ENCODE measurements at places on chromosomes 2 and 18. TPM values are rescaled to one million over a fixed set of nuclear protein-coding genes. Genes with fewer than 3 reads are reported as not detected.

DNA sequence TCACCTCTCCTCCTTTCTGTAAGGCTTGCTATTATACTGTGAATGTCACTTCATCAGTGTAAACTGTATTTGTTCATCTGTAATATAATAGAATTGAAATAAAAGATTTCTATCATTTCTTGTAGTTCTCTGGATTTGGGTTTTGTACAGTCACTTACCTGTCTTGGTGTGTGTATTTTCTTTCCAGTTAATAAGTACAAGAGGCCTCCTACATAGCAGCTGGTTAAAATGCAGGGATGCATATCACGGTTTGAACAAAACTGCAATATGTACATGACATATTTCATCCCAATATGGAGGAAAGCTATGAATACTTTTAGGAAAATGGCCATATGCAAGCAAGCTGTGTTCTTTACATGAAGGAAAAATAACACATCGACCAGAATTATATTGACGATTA lies 5.4 kb upstream of the STAT1 start:
- ATAC-seq: no peak

DNA sequence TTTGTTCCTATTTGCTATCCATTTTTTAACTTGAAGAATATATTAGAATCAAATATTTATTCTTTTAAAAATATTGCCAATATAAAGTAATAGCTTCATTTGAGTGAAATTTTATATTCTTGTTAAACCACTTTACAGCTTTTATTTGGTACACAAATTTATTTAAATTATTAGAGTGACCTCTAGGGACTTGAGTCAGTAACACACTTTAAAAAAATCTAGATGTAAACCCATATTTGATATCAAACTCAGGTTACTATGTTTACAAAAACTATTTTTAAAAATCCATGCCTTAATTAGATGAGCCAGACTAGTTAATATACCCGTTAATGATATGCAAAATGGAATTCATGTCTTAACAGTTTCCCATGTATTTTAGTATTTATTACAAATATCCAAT lies 134.6 kb downstream of the MAP4K4 start:
- no peak for ATAC-seq

DNA sequence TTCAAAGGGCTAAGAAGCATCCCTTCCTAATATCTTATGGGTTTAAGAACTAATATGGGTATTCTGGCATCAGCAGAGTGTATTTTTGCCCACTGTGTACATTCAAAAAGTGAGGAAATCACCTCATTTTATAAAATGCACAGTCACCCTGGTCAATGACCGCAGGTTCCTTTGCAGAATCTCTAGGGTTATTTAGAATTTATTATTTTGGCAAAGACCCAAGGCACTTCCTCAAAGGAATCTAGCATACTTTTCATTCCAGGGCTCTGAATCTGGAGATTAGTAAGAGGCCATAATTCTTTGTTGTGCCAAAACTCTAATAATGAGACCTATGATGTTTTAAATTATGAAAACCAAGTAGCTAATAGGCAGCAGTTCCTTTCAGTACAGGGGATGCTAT lies 27.2 kb upstream of the CDH2 start:
- ATAC-seq: no peak

DNA sequence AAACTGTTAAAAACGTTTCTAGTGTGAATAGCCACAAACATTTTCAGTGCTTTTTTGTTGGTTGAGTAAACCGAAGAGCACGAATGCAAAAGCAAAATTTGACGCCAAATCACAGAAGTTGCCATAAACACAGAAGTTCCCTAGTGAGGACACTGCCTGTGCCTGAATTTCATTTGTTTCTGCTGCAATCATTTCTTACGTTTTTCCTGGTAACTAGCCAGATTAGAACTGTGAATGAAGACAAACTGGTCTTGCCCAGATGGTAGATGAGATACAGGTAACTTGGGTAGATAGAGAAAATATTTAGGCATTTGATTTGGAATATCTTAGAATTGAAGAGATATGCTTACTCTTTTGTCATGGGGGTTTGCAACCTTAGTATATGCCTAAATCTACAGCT lies 9.8 kb upstream of the TBR1 start:
- ATAC-seq: no peak

- ATAC-seq: no peak
These were observed 11.1 kb upstream of the ST3GAL5 start for GRCh38 chr2:85899849-85900248.

Gene SERPINB13
- 2.0 TPM for total RNA-seq

Data from motor neuron (in vitro differentiated cells).